Stimulated activated CD4-positive, alpha-beta T cell treated with anti-CD3 and anti-CD28 coated beads, Interleukin-2, amount 100 ng/mL, for 24 hours (primary cell): ENCODE measurements at places on chromosomes 2 and 18.

GRCh38 chr2:165536851-165537499 is 67.5 kb downstream of the CSRNP3 start:
- DNase-seq, result no peak

DNA sequence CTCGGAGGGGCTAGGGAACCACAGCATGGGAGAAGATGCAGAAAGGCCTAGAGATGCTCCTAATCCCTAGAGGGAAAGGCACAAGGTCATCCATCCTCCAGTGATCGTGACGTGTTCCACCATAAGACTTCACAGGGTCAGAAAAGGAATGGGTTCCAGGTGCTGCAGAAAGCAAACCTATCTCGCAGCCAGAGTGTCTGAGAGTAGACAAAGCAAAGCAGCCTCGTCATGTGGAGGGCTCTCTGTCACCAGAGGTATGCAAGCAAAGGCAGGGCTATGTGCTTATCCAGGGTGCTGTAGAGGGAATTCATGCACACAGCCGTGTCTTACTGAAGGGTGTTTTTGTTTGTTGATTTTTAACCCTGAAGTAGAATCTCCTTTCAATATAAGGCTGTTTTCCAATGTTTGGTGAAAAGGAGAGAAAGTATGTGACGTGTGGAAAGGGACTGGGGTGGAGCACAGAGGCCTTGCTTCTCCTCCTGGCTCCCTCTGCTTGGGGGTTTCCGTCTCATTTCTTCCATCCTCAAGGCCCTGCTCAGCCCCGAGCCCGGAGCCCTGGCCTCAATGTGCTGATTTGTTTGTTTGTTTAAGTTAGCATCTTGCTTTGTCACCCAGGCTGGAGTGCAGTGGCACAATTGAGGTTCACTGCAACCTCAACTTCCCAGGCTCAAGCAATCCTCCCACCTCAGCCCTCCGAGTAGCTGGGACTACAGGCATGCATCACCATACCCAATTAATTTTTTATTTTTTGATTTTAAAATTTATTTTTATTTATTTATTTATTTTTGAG is 3.0 kb downstream of the GPR55 start:
- no peak for DNase-seq

- no peak for DNase-seq
Measured at GRCh38 chr18:40035966-40036365, 1919.1 kb upstream of the PIK3C3 start.

GRCh38 chr2:47221946-47222345 is 66.8 kb upstream of the STPG4 start:
- DNase-seq, result no peak

DNA sequence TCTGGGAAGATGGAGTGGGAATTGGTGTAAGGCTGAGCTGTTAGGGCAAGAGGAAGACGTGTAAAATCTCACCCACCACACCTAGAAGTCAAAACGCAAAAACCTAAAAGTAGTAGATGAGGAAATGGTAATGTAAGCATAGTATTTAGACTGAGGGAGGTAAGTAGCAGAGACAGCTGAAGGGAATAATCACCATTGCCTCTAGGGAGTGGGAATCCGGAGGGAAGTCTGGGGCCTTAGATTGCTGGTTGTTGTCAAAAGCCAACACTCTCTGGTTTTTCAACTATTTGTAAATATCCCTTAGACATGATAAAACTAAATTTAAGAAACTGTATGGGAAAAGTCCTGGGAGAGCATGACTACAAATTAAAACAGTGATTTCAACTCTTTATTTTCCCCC is 28.7 kb upstream of the MYCN start:
- no peak for DNase-seq

- DNase-seq, result no peak
Measured at GRCh38 chr2:145652036-145652435, 1132.1 kb upstream of the ZEB2 start.

DNA sequence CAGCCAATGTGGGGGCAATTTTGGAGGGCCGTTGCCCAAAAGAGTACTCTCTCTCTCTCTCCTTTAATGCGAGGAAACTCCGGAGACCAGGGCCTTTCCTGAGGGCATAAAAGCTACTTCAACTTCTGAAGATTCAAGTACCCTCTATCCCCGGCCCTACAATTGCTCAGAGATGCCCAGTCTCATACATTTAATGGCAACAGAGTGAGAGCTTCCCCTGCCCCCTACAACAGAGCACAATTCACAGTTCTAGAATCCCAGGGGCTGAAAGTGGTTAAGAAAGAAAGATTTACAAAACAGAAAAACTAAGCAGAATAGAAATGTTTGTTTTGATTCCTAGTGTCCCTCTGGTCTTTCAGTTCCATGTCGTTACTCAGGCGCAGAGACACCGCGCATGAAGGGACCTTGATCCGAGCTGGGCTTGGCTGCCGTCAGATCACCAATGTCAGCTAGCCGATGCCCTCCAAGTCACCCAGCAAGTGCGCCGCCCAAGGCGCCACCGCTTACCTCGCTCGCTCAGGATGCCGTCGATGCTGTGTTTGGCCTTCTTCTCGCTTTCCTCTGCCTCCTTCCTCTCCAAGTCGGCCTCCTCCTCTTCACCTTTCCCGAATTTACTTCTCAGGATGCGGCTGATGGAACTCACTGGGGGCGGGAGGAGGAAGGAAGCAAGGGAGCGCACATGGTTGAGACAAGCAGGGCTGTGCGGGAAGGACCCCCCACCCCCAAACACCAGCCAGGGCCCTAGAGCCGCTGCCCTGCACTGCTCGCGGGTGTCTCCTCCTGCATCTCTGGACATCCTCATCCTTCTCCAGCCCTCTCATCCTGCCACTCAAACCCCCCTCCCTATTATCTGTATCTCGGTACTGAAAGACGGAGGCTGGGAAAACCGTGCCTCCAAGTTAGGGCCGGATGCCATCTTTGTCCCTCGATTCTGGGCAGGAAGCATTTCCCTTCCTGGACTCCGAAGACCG is 4.9 kb downstream of the PAX3 start:
- DNase-seq, result no peak

GRCh38 chr2:108942231-108942825 is 46.7 kb downstream of the EDAR start:
- no peak for DNase-seq

GRCh38 chr18:8063733-8064132 is 496.6 kb downstream of the PTPRM start:
- DNase-seq, result no peak
